ENCODE measurements at places on chromosomes 5 and 9.

GRCh38 chr5:111299831-111300432, 75.7 kb downstream of the CAMK4 start:
- no peak for DNase-seq

DNA sequence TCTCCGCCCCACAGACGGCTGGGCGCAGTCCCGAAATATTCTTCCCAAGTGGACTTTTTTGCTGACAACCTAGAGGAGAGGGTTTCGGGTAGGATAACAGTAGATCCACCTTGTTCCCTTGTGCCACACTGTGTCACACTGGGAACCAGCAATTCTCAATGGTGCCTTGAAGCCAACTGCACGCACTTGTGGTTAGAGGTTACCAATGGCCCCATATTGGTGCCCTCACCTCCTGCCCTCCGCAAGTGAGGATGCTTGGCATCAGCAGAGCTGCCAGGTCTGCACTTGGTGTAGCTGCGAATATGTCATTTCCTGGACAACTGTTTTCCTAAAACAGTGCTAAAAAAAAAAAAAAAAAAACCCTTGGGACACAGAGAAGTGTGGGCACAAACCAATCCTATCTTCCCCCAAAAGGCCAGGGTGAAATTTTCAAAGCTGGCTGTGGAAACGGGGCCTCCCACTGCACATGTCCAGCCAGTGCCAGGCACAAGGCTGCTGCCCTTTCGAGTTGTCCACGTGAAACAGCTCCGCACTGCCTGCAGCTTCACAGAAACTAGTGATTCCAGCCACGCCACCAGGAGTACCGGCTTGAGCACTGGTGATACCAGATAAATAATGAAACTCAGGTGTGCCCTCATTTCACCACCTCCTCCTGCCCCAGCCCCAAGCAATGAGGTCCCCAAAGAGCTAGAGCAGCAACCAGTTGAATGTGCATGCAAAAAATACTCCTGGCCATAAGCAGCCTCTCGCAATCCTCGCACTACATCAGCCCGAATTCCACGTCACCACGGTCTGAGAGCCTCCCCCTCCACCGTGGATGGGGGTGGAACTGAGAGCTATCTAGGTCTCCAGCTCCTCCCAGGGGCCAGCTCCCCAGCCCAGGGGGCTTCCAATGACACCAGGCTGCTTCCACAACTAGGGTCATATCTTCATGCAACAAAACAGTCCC, 51.2 kb downstream of the USP20 start:
- no peak for DNase-seq

GRCh38 chr5:71586052-71586940, 844 bp upstream of the MCCC2 start:
- no peak for DNase-seq

GRCh38 chr9:134811079-134811672, 69.4 kb upstream of the FCN2 start:
- DNase-seq: no peak

DNA sequence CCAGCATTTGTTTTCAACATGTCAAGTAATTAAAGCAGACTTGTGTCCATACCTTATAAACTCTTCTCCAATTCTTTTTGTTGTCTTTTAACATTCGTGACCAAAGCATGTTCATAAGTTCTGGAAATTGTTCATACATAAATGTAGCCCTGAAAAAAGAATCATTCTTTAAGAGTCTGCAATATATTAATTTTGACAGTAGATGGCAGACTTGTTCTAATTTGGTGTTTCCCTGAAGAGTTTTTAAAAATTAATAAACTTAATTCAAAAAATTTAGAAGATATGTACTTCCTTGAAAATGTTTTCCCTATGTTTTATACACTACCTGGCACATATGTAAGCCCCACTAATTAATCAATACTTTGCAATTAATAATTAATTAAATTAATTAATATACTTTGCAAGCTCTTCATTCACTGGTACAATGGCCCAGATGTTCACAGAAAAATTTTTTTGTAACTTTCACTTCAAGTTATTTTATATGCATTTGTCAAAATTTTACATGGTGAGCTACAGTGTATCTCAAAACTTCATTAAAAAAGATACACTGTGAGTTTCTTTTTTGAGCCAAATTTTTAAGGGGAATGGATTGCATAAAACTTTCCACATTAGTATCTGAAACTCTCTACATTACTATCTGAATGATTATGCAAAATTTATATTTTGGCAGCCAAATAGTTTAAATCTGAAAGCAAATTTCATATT, 42.1 kb downstream of the CLINT1 start:
- DNase-seq: no peak

GRCh38 chr9:137948642-137949041, 71.1 kb downstream of the CACNA1B start:
- DNase-seq: no peak

- no peak for DNase-seq
Measured at GRCh38 chr5:2299388-2300220, 416.9 kb upstream of the IRX4 start.

GRCh38 chr5:2898661-2899060, 147.2 kb upstream of the IRX2 start:
- no peak for DNase-seq

- DNase-seq: no peak
Measured at GRCh38 chr5:172548981-172549687, 91.9 kb upstream of the NEURL1B start.

- no peak for DNase-seq
Measured at GRCh38 chr5:31921852-31922305, 252.2 kb downstream of the GOLPH3 start.

GRCh38 chr9:22129133-22129532, 120.0 kb upstream of the CDKN2B start:
- no peak for DNase-seq

DNA sequence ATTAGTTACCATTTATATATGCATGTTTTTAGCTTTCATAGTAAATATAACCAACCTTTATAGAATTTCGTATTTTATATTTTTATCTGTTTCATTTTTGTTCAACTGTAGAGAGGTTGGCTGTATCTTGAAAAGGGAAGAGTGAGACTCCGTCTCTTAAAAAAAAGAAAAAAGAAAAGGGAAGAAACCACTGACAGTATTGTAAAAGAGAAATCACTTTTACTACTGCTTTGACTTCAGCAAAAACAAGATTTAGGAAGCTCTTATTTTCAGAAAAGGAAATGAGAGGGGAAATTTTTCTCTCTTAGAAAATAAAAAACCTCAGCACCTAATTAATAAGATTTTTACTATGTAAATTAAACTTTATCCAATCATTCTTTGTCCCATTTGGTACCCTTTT, 14.4 kb downstream of the POLK start:
- DNase-seq: no peak

DNA sequence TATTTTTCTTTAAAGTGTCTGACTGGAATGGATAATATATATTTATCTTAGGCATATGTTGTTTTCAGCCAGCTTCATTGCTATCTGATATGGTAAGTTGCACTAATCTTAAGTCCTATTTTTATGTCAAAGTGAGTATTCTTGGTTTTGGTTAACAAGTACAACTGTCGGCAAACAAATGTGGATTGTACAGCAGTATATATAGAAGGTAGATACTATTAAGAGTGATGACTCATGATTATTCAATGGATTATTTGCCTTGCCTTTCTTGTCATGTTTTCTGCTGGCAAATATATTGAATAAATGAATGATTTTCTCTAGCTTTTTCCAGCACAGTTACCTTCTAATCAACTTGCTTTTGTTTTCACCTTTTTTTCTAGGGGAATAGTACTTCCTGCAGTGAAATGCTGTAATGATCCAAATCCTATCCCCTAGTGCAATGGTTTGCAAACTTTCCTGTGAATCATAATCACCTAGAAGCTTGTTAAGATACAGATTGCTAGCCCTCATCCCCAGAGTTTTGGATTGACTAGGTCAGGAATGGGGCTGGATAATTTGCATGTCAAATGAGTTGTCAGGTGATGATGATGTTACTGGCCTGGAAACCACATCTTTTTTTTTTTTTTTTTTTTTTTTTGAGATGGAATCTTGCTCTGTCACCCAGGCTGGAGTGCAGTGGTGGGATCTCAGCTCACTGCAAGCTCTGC, 60.8 kb upstream of the ARRDC3 start:
- DNase-seq: no peak

- no peak for DNase-seq
Measured at GRCh38 chr5:131783874-131784273, 12.9 kb downstream of the FNIP1 start.

- DNase-seq: no peak
Measured at GRCh38 chr5:168552146-168552545, 23.0 kb downstream of the FBLL1 start.

GRCh38 chr9:121860744-121861143, 209.3 kb downstream of the DAB2IP start:
- no peak for DNase-seq

GRCh38 chr5:154893381-154893780, 35.0 kb downstream of the CNOT8 start:
- DNase-seq: no peak

- DNase-seq: no peak
Measured at GRCh38 chr5:76787237-76787636, 31.6 kb upstream of the F2RL1 start.

DNA sequence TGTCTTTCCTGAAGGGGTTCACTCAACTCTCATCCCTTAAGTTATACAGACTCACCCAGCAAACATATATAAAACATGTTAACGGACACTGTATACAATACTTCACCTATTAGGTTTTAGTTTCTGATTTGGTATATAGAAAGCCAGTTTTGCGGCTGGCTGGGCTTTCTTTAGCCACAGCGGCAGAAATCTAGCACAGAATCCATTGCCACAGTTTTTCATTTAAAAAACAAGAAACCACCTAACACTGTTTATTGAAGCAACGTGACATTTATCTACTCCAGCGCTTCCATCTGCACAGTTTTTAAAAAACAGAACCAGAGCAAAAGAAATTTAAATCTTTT, 67.3 kb downstream of the SNX30 start:
- no peak for DNase-seq

- no peak for DNase-seq
Measured at GRCh38 chr5:150511578-150512367, 3.8 kb downstream of the NDST1 start.

- no peak for DNase-seq
Measured at GRCh38 chr5:107032629-107033028, 638.1 kb downstream of the EFNA5 start.

GRCh38 chr5:151240924-151241635, 11.9 kb upstream of the GM2A start:
- DNase-seq: no peak

- DNase-seq: no peak
Measured at GRCh38 chr5:138883211-138883610, 8.1 kb upstream of the LRRTM2 start.

- no peak for DNase-seq
Measured at GRCh38 chr9:13957089-13957488, 356.9 kb downstream of the NFIB start.

DNA sequence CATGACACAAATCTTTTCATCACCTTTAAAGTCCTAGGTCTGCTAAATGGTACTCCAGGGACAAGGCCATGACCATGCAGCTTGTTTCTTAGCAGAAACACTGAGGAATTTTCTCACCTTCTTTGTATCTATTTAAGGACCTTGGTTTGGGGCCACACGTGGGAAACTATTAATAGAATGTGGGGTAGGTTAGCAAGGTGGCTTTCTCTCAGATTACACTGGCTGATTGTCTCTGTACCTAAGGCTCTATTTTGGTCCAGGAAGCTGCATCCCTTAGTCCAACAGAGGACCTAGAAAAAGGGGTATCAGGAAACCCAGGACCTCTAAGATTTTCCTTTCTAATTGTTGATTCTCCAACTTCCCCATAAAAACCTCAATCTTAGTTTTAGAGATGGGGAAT, 36.3 kb upstream of the FRMD3 start:
- no peak for DNase-seq

DNA sequence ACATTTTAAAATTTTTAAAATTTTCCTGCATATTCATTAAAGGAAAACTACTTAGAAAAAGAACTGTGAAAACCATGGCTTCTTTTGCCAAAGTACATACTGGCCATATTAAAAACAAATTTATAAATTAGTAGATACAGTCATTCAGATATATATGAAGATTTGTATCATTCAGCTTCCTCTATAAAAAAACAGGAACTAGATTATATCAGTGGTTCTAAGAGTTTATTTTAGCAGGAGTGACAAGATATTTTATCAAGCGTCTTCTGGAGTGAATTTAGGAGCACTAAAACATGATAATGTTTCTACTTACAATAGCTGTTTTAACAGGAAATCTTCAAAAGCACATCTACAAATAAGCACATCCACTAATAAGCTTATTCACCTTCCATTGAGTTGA, 171.4 kb downstream of the RAPGEF6 start:
- DNase-seq: no peak

Data from glutamatergic neuron (in vitro differentiated cells).